ENCODE measurements at places on chromosomes 5 and 9. TPM values are rescaled to one million over a fixed set of nuclear protein-coding genes. Genes with fewer than 3 reads are reported as not detected.
A peak's percentile ranks its signal among the peaks of the same experiment; 100 is the strongest.

The FOXI1 gene
- not detected for total RNA-seq

The DOCK2 gene
- total RNA-seq = 0.44 TPM

The SV2C gene
- not detected for total RNA-seq

The MEIKIN gene
- total RNA-seq = not detected

DNA sequence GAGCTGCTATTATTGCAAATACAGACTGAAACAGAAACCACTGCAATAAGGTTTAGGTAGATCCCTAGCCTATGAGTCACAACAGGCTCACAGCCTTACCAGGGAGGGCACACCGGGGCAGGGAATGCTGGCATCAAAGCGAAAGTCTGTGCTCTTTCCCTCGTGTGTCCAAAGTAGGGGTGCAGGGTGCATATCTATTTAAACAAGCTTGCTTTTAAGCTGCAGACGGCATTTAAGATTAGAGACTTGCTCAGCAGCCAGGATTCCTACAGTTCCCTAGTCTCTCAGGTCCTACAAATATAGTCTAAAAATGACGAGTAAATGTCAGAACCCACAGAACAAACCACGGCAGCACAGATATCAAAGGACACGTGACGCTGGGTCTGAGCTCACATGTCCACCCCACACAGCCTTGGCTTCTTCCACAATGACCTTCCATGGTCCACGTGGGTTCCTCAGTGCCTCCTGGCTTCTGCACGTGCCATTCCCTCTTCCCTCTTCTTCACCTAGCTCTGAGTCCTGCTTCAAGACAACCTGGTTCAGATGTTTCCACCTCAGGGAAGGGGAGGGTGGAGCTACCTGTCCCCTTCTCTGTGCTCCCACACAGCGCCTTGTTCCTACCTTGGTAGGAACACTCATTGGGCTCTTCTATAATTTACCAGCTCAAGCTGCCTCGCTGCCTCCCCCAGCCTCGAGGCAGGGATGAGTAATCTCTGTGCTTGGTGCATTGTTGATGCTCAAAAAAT lies 193.2 kb downstream of the MAPKAP1 start:
- DNase-seq = peak; percentile 73

- DNase-seq = peak; percentile 68
Observed at GRCh38 chr5:67983251-67984110, 232.1 kb upstream of the PIK3R1 start.

GRCh38 chr5:90967443-90967842 lies 408.8 kb downstream of the ADGRV1 start:
- DNase-seq = peak; percentile 87

DNA sequence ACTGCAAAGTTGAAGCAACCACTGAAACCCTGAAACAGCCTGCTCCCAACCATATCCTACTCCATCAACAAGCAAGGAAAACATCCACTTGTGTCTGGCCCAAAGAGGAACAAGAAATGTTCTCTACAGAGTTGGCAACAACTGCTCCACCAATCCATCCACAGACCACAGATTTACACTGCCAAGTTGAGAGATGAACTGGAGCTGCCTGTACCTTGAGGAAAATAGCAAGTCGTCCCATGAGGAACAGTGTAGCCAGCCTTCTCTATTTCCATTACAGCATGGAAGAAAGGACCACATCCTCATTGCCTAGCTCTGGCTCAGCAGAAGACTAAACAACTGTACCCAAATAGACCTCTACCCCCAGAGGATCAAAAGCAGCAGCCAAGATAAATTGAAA lies 60.4 kb downstream of the DEPDC1B start:
- DNase-seq = no peak

The NTRK2 gene
- under 0.01 TPM for total RNA-seq

DNA sequence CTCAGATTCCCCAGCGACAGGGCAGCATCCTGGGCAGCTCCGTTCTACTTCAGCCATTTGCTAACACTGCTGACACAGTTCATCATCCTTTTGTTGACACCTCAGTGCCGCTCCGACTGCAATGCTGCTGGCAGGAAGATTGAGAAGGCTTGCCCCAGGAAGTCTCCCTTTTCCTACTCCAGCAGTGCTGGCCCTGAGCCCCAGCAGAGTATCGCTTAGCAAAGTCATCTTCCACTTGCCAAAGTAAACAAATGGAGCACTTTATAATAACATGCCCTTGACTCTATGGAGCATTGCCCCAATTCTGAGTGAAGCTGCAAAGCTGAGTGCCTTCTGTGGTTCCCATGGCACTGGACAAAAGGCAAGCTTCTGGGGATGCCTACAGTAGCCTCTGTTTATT lies 32.2 kb downstream of the PRLR start:
- peak; percentile 54 for DNase-seq

GRCh38 chr5:123131551-123132204 lies 42.6 kb downstream of the PRDM6 start:
- DNase-seq = no peak

DNA sequence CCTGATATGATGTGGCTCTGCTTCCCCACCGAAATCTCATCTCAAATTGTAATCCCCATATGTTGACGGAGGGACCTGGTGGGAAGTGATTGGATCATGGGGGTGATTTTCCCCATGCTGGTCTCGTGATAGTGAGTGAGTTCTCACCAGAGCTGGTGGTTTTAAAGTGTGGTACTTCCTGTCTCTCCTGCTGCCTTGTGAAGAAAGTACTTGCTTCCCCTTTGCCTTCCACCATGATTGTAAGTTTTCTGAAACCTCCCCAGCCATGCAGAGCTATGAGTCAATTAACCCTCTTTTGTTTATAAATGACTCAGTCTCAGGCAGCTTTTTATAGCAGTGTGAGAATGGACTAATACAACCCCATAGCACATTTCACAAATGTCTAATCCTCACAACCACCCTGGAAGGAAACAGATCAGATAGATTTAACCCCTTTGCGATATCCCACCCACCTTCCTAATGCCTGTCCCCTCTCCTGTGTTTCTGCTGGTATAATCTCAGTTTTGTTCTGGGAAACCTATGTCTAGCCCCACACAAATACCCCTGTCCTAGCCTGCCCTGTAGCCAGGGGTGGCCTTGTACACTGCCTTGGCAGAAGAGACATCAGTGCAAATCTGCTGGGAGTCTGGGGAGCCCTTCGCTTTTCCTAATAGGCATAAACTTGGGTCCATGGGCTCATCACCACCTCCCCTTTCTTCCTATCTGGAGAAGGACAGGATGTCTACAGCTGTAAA lies 157.0 kb upstream of the RAI14 start:
- peak; percentile 93 for DNase-seq

DNA sequence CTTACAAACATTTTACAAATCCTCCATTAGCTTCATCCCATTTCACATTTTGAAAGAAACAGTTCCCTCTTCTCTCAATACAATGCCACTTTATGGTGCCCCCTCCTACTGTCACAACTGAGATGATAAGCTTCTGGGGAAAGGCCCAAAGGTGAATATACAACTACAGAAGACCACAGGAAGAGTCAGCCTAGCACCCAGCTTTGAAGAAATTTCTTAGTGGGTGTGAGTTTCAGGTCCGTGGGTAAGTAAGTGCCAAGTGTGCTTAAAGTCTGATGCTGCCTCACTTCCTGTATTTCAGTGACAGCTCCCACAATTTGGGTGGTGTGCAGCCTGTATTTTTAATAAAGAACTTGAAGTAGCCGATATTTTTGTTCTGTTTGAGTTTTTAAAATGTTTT lies 68.1 kb downstream of the ARHGEF28 start:
- no peak for DNase-seq

The SLC6A3 gene
- not detected for total RNA-seq

The SLC12A7 gene
- total RNA-seq = 32.5 TPM

GRCh38 chr9:131764568-131764967 lies 24.7 kb upstream of the RAPGEF1 start:
- DNase-seq = no peak

- DNase-seq = peak; percentile 76
Observed at GRCh38 chr5:145811834-145812625, 23.1 kb downstream of the PRELID2 start.

DNA sequence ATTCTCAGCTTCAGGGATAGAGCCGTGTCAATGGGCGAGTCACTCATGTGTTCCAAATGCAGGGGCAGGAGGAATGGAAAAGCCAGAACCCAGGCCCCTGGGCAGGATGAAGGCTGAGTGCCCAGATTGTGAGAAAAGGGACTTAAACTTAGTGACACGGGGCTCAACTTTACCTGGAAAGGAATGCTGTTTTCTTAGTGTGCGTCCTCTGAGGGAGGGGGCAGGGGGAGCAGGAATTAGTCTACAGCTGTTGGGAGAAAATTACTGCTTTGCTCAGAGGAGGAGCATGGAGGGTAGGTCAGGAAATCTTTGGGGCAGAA lies 14.6 kb downstream of the HK3 start:
- DNase-seq = no peak

GRCh38 chr5:73973135-73973534 lies 347.1 kb downstream of the ARHGEF28 start:
- DNase-seq = no peak

DNA sequence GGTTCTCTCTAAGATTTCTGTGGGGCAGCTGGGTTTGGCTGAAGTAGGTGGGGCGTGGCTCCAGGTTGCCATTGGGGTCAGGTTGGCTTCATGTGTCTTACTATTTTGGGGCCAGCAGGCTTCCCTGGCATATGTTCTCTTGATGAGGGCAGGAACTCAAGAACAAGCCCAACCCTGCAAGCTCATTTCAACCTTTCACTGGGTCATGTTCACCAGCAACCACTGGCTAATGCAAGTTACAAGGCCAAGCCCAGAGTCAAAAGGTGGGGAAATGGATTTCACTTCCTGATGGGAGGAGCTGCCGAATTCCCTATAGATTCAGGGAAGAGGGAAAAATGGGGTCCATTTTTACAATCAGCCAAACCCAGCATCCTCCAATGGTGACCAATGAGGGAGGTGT lies 34.0 kb upstream of the HAND1 start:
- DNase-seq = no peak

- DNase-seq = peak; percentile 96
Observed at GRCh38 chr5:38845526-38846378, at the start of gene OSMR. Gene OSMR (plus strand): TSS chr5:38846012. CDS start chr5:38869045, 23,033 bp downstream.

- DNase-seq = no peak
Observed at GRCh38 chr9:129746092-129746777, 6.6 kb downstream of the PTGES start.

GRCh38 chr5:95808013-95808685 lies 14.4 kb downstream of the GLRX start:
- DNase-seq = no peak

The LHFPL2 gene
- 24.4 TPM for total RNA-seq

- DNase-seq = no peak
Observed at GRCh38 chr9:129916707-129917106, 81.4 kb downstream of the USP20 start.

DNA sequence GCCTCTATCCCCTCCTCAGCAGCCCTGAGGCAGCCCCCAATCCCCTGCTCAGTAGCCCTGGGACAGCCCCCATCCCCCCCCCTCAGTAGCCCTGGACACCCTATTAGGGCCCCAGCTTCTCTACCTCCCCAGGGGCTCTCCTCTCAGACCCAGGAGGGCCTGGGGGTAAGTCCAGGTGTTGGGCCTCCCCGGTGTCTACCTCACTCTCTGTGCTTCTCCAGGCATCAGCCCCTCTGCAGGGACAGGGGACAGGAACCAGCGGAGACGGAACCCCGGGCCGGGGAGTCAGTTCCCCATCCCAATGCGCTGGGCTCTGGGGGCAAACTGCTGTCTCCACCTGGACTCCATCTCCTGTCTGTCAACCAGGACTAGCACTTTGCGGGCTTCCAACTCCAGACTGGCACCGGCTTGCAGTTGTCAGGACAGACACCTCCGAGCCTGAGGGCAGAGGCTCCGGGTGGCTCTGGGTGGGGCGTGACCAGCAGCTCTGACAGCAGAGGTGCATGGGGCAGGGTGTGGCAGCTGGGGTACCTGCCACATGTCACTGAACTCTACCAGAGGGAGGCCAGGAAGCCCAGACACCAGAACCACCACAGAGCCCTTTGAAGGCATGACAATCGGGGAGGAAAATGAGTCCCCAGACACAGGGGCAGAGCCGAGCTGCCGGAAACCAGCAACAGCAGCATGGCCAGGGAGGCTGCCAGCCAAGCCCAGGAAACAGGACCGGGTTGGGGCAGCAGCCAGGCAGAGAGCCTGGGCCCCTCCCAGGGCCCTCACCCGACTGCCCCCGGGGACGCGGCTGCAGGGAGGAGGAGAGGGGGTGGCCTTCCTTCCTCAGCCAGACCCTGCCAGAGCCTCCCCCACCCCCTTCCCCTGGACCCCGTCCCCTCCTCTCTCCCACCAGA lies 17.7 kb upstream of the UBAC1 start:
- no peak for DNase-seq

DNA sequence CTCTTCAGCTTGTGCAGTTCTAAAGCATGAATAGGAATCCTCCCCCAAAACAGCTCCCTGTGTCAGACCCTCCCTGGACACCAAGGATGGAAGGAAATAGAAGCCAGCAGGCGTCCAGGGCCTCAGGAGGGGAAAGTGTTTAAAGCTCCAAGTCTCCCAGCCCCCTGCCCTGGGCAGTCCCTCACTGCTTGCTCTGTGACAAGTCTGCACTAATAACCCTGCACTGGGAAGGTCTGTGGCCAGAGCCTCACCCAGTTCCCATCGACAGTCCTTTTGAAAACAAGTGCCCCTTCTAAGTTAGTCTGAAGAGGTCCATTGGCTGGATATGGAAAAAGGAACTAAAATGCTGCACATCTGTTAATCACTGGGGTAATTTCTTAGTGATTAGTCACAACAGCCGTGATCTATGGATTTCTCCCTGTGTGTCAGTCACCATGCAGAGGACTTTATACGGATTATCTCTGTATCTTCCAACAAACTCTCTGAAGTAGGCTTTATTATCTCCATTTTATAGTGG lies 195.3 kb downstream of the FBXL7 start:
- DNase-seq = peak; percentile 47

DNA sequence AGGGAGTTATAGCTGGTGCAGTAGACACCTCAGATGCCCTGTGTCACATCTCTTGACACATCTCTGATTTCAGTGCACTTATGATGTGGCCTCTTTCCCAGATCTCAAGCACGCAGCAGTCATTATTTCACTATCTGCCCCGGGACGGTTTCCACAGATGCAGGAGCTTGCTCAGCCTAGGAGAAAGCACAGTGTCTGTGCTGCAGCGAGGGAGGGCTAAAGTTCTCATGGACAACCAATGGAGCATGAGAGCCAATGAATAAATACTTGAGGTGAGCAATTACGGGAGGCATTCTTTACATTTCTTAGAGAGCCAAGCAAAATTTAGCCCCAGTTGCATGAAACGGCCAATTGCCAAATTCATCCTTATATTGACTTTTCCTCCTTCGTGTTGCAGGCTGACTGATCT lies 7.4 kb upstream of the MOB3B start:
- no peak for DNase-seq

- DNase-seq = no peak
Observed at GRCh38 chr5:165231821-165232508, 1726.5 kb downstream of the MAT2B start.

The TUBB4B gene
- total RNA-seq = 110 TPM

DNA sequence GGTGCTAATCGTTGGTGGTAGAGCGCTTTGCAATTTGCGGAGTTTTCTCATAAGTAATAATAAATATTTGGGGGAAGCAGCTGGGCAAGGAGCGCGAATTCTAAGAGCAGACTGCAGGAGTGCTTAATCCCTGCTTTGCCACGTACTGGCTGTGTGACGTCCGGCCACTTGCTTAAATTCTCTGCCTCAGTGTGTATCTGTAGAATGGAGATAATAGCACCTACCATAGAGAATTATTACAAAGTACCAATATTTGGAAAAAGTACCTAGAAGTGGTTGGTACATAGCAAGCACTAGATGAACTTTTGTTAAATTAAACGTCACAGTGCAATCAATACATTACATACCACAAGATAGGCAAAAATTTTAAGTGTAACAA lies 598 bp upstream of the TMED7 start:
- DNase-seq = no peak

Data from lung microvascular endothelial cell (primary cell).